ENCODE measurements at places on chromosomes 4 and X.

DNA sequence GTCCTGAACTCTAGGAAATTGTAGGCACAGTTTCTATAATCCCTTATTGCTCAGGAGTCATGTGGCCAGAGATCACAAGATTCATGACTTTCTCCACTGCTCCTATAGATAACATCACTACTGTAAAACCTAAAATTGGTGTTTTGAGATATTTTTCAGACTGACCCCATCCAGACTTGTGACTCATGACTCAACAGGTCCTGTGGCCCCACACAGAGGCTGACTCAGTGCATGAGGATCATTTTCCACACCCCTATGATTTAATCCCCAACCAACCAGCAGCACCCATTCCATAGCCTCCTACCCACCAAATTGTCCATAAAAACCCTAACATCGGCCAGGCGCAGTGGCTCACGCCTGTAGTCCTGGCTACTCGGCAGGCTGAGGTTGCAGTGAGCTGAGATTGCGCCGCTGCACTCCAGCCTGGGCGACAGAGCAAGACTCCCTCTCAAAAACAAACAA, 13.2 kb upstream of the XIAP start:
- DNase-seq, result no peak

- no peak for DNase-seq
Observed at GRCh38 chr4:101968364-101968763, 177.8 kb downstream of the BANK1 start.

- DNase-seq, result no peak
Observed at GRCh38 chr4:85024671-85025070, 58.2 kb upstream of the WDFY3 start.

- no peak for DNase-seq
Observed at GRCh38 chrX:141183000-141183399, 6.1 kb upstream of the LDOC1 start.

DNA sequence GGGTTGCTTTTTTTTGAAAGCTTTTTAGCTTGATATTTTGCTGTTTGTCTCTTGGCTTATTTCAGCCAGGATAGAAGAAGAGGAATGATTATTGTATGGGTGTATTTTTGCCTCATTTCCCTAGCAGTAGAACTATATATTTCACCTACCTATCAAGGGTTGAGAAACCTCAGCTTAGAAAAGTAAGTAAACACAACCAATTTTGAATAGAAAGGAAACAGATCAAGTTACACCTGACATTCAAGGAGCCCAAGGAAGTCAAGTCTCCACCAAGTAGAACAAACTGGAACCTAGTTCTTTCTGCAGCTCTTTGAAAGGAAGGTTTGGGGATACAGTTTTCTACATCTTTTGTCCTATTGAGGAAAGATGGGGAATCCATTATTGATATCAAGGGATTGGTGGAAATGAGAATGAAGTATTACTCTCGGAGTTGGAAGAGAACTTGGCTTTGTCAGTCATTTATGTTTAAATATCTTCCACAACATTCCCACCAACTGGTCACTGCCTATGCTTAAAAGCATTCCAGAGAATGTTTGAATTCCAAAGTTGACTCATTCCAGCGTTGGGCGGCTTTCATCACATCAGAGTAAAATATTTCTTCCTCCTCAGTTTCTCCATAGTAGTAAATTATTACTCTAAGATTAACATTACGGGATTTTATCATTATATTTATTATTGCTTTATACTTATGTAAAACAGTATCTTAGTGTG, 207.8 kb upstream of the CNKSR2 start:
- no peak for DNase-seq

- no peak for DNase-seq
Observed at GRCh38 chr4:119310826-119311225, 11.1 kb downstream of the FABP2 start.

GRCh38 chrX:119695535-119696050, 2.6 kb upstream of the SEPTIN6 start:
- DNase-seq, result no peak

DNA sequence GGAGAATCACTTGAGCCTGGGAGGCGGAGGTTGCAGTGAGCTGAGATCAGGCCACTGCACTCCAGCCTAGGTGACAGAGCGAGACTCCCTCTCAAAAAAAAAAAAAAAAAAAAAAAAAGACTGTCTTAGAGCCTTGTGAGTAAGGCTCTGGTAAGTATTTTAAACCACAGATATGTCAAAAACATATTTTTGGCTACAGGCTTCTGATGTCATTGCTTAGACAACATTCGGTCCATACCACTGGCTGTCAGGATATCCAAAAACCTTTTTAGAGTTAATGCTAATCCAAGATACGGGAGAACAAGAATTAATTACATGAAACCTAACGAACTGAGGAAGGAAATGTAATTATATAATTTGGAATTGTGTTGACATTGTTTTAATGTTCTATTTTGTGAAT, 999.5 kb upstream of the PABPC4L start:
- DNase-seq, result no peak

DNA sequence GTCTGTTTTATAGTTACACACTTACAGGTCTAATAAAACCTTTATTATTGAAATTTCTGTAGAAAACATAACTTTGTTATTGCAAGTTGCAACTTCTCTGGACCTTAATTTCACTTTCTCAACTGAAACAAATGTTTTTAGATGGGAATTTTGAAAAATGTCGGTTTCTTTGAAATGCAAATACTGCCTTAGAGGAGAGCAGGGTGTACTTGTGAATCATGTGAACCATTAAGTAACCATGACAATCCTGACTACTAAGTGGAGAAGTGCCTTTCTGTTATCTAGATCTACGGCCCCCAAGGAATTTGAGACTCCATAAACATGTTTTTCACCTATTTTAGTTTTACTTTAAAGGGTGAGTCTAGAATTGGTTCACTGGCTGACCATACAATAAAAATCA, 8.5 kb upstream of the ARMCX2 start:
- no peak for DNase-seq

DNA sequence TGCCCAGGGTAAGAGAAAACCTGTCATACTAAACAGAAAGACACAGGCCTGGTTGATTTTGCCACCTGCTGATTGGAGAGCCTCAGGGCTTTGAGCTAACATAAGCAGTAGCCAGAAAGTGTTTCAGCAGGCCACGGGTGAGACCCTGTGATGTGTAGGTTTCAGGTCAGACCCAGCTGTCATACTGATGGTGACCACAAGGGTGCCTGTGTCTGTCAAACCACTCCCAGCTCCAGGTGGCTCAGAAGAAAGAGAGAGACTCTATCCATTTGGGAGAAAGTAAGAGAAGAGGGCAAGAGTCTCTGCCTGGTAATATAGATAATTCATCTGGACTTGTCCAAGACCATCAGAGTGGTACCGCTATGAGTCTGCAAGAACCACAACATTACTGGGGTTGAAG, 72.8 kb upstream of the NLRP2B start:
- DNase-seq, result no peak

- DNase-seq, result no peak
Observed at GRCh38 chrX:122739770-122740169, 444.3 kb upstream of the GRIA3 start.

- DNase-seq, result no peak
Observed at GRCh38 chr4:85556283-85556682, 81.3 kb downstream of the ARHGAP24 start.

GRCh38 chr4:77819404-77819842, 255 bp upstream of the CNOT6L start:
- DNase-seq, result no peak

- DNase-seq, result no peak
Observed at GRCh38 chr4:81405900-81406401, 65.8 kb downstream of the RASGEF1B start.

DNA sequence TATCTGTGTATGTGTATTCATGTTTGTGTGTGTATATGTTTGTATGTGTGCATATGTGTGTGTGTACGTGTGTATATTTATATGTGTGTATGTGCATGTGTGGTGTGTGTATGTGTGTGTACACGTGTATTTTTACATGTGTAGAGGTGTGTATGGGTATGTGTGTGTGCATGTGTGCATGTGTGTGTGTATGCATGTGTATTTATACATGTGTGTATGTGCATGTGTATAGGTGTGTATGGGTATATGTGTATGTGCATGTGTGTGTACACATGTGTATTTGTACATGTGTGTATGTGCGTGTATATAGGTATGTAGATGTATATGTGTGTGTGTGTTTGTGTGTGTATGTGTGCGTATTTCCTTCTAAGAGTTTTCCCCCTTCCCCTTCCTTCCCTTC, 207.7 kb upstream of the ATP6AP2 start:
- no peak for DNase-seq

DNA sequence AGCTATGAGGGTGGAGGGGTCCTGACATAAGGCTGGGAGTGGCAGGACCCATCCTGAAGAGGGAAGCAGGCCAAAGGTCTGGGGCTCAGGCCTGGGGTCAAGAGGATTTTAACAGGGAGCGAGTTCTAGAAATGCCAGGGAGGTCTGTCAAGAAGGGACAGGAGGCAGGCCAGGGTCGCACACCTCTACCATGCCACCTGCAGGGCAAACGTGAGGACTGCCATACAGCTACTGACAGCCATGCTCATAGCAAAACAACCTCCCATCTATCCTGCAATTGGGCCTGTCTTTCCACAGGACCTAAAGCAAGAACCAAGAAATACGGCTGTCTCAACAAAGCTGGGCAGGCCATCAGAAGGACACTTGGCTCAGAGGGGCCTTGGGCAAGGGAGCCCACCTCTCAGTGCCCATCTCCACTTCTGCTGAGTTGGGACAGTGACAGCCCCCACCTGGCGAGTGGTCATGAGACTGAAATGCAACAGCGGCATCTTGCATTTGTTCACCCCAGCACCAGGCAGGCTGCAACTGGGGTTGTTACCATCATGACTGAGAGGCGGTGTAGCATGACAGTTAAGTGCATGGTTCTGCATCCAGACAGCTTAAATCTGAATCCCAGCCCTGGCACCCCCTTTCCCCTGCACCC, 92.7 kb downstream of the WFS1 start:
- DNase-seq, result no peak

- no peak for DNase-seq
Observed at GRCh38 chr4:159071178-159071968, 31.5 kb upstream of the RAPGEF2 start.

DNA sequence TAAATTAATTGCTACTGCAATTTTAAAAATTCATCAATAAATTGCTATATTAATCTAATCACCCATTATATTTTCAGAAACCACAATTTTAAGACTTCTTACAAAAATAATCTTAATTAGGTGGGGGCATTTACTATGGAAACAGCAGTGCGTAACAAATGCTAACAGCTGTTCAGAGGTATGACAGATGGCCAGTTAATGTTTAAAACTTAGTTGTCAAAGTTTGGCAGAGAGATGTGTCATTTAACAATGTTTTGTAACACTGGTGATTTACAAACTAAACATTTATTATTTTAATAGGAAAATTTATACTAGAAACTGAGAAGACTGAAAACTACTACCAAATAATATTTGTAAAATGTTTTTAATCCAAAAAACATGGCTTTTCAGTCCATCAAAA, 85.2 kb upstream of the GPR34 start:
- no peak for DNase-seq

GRCh38 chrX:101203761-101204351, 15.7 kb upstream of the DRP2 start:
- DNase-seq, result no peak

- DNase-seq, result no peak
Observed at GRCh38 chr4:182126603-182127002, 116.6 kb upstream of the TENM3 start.

DNA sequence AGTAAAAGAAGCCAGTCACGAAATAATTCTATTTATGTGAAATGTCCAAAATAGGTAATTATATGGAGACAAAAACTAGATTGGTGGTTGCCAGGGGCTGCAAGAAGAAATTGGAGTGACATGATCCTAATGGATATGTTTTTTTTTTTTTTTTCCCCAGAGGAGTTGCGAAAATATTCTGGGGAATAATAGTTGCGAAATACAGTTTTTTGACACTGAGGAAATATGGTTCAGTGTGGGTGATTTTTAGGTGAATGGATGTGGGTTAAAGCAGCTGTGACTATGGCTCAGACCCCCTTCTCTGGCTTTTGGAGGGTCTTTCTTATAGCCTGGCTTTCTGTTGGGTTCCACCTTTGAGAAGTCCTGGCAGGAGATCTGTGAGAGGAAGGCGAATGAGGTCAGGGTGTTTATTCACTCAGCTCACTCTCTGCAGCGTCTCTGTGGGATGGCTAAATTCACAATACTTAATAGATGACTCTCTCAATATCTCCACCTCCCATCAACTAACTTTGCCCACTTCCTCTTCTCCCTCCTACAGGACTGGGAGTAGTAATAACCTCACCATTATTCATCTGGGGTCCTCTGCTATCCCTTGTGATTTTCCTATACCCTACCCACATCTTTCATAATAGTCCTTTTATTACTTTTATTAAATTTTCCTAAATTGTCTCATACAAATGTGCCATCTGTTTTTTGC, 15.3 kb upstream of the RAB9B start:
- DNase-seq, result no peak

DNA sequence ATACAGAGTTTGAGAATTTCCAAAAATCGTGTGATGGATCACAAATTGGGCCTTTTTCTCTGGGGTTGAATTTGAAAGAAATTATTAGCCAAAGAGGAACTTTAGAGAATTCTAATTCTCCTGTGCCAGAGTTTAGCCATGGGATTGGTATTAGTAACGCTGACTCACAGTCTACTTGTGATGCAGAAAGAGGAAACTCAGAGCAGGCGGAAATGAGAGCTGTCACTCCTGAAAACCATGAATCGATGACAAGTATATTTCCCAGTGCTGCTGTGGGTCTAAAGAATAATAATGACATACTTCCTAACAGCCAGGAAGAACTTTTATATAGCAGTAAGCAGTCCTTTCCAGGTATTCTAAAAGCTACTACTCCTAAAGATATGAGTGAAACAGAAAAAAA, 64.9 kb downstream of the N4BP2 start:
- DNase-seq, result no peak

DNA sequence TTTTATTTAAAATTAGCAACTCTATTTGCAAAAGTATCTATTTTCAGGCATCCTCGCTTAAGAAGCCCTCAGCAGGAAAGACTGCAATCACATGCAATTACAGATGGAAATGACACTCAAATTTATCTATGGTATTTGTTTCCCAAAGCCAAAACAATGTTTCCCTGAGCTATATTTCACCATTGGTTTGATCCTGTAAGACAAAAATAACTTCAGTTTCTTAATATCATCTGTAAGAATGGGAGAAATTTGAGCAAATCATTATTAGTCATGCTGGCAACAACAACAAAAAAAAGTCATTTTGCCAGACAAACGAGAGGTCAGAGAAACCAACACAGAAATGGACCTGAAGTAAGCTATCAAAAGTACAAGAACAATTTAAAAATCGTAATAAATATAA, 204.1 kb downstream of the NR3C2 start:
- DNase-seq, result no peak

GRCh38 chrX:43313035-43313434, 343.1 kb upstream of the MAOA start:
- DNase-seq, result no peak

All from activated T-helper 9 cell treated with anti-CD3 and anti-CD28 coated beads, Interleukin-2, amount 50 U/mL, for 16 hours (primary cell).